ENCODE measurements at places on chromosomes 2 and 18.

DNA sequence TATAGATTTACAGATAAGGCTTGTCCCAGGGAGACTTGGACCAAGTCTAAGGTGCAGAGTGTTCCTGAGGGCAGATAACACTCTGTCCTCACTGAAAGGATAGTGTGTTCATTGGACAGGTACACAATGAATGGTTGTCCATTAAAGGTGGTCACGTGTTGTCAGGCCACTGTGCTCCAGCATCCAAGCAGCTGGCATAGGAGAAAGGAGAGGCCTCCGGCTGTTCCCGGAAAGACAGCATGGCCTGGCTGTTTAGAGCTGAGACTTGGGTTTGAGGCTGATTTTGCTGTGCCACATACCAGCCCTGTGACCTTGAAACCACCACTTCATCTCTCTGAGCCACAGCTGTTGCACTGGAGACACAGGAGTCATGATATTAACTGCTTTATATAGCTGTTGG, 19.6 kb upstream of the SULT1C3 start:
- no peak for DNase-seq

DNA sequence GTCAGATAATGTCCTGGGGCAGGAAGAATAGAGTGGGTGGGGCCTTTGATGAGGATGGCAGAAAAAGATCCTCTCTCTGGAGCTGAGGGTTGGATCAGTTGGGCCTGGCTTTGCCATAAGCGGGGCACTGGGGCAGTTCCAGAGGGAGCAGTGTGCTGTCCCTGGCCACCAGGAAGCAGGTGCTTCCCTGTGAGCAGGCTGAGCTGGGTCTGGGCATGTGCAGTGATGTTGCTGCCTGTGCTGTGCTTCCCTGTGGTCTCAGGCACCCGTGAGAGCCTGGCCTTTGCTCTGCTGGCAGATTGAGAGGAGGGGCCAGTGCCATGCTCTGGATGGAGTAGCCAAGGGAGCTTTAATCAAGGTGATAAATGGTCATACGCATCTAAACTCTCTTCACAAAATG, 14.6 kb upstream of the NPPC start:
- DNase-seq = no peak

GRCh38 chr2:88307817-88308216, 137.7 kb downstream of the THNSL2 start:
- DNase-seq = peak; percentile 32

- no peak for DNase-seq
These were observed 76.6 kb upstream of the LPIN2 start for GRCh38 chr18:3089579-3089978.

- no peak for DNase-seq
These were observed 18.2 kb downstream of the TNFRSF11A start for GRCh38 chr18:62343316-62343715.

DNA sequence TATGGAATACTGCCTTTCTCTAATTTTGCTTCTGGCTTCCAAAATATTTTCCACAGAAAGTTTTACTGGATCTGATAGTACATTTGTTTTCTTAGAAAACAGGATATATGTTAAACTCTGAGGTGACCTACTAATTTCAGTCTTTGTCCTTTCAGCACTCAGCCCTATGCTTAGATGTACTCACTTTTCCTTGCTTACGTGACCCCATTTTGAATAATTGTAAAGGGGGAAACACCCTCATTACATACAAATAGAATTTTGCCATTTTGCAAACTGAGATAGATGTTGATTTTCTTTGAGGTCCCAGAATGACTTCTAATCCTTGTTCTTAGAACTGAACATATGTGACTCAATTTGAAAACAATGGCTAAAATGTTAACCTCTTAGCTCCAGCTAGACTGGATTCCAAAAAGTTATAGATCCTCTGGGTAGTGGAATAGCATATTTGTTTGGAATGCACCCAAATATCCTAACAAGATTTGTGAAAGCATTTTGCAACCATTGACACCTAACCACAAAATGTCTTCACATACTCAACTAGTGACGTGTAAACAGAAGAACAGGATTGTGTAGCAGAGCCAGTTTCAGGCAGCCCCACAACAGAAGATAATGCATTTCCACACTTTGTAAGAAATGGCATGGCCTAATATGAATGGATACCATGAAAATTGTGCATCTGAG, 44.8 kb upstream of the EHBP1 start:
- DNase-seq = peak; percentile 19

DNA sequence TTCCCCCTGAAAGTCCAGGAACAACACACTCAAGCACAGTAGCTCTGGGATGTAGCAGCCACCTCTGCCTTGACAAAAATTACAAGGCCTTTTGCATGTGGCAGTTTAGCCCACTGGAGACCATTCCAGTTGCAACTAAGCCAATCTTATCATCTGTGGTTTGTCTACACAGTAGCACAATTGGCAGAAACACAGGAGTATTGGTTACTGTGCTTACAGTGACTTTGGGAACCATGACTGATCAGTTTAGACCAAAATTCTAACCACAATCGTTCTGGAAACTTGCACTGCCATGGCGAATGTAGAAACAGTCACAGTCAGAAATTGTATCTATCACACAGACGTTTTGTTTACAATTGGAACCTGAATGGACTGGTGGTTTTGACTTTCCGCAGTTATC, 403.7 kb upstream of the MEIS1 start:
- DNase-seq = no peak

- DNase-seq = no peak
These were observed 1.3 kb downstream of the IFIH1 start for GRCh38 chr2:162317058-162317742.

GRCh38 chr2:136381722-136382633, 264.0 kb upstream of the CXCR4 start:
- peak; percentile 96 for DNase-seq

GRCh38 chr2:100568989-100569388, 6.2 kb downstream of the PDCL3 start:
- peak; percentile 33 for DNase-seq

GRCh38 chr2:74366036-74366435, 14.1 kb downstream of the DCTN1 start:
- DNase-seq = no peak

DNA sequence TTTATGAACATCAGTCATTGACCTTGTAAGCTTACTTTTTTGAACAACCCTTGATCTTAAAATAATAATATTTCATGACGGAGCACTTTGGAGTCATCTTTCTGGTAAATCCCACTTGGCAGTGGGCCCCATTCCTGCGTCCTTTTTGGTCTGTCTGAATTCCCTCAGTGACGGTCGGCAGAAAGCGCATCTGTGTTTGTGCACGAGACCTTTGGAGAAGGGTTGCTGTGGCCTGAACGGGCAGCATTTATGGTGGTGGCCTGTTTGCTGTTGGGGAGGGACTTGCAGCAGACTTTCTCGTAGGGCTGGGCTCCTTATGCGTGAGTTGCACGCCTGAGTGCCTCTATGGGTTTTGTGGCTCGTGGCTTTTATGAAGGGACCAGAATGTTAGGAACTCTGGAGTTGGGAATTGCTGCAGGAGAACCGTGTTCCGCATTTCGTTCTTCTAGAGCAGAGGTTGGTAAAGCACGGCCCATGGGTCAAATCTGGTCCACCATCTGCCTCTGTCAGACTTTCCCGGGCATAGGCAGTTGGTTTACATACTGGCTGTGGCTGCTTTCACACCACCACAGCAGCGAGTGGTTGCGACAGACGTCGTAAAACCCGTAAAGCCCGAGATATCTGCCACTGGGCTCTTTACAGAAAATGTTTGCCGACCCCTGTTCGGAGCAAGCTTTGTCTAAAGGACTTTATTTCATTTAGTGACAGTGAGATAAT, 30.8 kb downstream of the LPIN1 start:
- DNase-seq = no peak

GRCh38 chr2:43424262-43425207, 171.3 kb downstream of the THADA start:
- DNase-seq = peak; percentile 64

- DNase-seq = no peak
These were observed 54.8 kb downstream of the CDC42EP3 start for GRCh38 chr2:37616677-37617005.

DNA sequence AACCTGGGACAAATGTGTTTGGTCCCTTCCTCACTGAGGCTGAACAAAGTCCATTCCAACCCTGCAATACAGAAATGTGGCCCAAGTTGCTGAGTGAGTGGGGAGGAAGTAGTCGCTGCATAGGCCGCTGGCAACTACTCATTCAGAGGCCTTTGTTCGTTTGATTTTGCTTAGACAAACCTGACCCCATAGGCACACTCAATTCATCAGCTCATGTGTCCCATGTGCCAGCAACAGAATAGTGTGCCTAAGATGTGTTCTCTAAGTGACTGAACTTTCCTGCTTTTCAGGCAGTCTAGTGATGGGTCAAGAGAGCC, 23.0 kb downstream of the PTPN18 start:
- no peak for DNase-seq

DNA sequence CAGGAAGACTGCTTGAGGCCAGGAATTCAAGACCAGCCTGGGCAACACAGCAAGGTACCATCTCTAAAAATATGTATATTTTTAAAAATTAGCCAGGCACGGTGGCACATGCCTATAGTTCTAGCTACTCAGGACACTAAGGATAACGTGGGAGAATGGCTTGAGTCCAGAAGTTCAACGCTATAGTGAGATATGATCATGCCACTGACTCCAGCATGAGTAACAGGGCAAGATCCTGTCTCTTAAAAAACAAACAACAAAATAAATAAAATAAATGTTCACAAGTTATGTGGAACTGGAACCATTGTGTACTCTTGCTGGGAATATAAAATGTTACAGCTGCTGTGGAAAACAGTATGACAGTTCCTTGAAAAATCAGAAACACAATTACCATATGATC, 47.2 kb downstream of the USP34 start:
- no peak for DNase-seq

- no peak for DNase-seq
These were observed 204.5 kb downstream of the ACKR3 start for GRCh38 chr2:236774171-236774570.

GRCh38 chr2:111186121-111186715, 65.5 kb downstream of the BCL2L11 start:
- DNase-seq = no peak

- DNase-seq = peak; percentile 39
These were observed 850.6 kb downstream of the CNTNAP5 start for GRCh38 chr2:124875627-124876244.

DNA sequence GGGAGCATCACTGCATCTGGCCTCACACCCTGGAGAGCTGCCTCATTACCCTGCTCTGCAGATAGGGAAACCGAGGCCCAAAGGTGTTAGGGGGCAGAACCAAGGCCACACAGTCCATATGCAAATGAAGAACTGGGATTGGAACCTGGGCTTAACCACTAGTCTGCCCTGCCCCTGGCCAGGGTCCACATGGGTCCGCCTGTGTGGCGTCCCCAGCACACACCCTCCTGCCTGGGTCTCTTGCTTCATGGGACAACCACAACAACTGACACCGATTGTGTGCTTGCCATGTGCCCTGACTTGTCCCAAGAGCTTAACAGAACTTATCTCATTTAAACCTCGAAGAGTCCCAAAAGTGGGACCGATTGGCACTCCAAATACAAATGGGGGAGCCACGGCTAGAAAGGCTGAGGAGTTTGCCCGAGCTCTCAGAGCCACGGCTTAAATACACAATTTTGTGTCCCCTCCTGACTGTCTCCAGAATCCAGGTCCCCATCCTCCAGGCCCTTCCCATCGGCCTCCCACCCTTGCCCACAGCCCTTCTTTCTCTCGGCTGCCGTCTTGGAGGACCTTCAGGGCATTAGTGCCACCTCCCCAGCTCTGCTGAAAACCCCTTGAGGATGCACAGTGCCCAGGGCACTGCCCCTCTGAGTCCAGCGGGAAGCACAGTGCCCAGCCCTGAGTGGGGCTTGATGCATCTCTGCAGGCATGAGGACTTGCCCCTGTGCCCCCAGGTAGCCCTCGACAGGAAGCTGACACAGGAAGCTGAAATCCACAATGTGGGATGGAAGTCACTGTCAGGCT, 5.8 kb upstream of the DUSP2 start:
- no peak for DNase-seq

GRCh38 chr2:508121-508520, 169.1 kb downstream of the TMEM18 start:
- DNase-seq = no peak

Data from activated CD4-positive, alpha-beta T cell treated with anti-CD3 and anti-CD28 coated beads, Interleukin-2, Interleukin-6, amounts not matched to agents 100 ng/mL and 50 ng/mL, durations not matched to agents 16 hours and 8 hours (primary cell).